HCEC 1CT (cell line): ENCODE measurements at places on chromosomes 2 and 18.

- DNase-seq, result peak; percentile 94
Measured at GRCh38 chr2:54402350-54402749, 53.8 kb upstream of the SPTBN1 start.

DNA sequence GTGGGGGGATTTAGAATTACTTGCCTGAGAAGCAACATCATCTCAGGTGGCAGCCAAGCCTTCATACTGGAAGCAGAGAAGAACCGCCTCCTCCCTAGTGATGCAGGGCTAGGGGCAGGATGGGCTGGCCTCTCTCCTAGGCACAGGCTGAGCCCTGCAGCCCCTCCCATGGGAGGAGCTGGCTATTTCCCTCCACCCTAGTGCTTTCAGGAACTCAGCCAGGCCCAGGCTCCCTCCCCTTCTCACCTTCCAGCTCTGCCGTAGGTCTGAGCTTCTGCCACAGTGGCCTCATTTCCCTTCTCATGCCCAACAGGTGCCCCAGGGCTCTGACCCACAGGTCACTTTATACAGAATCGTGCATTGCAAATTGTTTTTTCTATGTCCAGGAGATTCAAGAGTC, 31.0 kb downstream of the CENPA start:
- DNase-seq, result no peak

GRCh38 chr2:50849190-50849589, 182.7 kb downstream of the NRXN1 start:
- no peak for DNase-seq

DNA sequence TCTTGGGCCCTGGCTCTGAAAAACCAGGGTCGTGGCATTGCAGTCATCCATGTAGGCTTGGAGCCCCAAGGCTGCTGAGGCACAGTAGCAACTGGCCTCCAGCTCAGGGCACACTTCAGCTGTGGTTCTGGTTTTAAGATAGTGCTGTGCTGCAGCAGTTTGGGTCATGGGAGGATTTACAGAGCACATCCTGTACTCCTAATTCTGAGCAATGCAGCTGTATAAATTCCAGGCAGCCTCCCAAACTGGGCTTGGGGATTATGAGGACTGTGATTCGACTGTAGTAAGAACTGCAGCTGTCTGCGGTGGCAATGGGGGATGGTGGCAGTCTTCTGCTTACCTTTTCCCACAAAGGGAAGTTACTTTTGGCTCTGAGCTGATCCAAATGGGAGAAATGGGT, 536.3 kb upstream of the GCFC2 start:
- DNase-seq, result no peak

DNA sequence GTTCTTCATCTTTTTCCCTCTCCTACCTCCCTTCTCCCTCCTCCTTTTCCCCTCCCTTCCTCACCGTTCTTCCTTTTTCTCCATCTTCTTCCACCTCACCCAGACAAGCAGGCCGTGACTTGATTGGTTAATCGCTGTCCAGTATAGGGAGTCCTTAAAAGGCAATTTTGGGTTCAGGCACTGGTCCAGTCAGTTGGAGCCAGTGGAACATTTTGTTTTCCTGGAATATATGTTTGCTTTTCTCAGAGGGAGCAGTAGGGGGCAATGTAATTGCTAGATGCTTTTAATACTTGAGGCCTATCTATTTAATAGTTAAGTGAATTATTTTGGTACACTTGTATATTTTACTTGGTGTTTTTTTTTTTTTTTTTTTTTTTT, 15.0 kb downstream of the ELAC1 start:
- DNase-seq, result peak; percentile 43

DNA sequence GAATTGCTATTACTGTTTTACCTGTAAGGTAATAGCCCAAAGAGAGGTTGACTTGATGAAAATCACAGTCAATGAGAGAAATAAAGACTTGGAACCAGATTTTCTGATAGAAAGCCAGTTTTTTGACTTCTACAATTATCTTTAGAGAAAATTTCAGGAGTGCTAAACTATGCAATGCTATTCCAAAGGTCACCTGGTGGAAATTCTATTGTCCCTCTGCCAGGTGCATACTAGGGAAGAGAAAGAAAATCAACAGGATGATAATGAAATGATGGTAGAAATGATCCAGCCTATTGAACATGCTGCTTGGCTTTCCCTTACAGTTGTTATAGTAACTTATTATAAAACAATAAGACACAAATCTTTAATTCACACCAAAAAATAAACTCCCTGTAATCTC, 85.0 kb downstream of the FASTKD2 start:
- DNase-seq, result no peak

DNA sequence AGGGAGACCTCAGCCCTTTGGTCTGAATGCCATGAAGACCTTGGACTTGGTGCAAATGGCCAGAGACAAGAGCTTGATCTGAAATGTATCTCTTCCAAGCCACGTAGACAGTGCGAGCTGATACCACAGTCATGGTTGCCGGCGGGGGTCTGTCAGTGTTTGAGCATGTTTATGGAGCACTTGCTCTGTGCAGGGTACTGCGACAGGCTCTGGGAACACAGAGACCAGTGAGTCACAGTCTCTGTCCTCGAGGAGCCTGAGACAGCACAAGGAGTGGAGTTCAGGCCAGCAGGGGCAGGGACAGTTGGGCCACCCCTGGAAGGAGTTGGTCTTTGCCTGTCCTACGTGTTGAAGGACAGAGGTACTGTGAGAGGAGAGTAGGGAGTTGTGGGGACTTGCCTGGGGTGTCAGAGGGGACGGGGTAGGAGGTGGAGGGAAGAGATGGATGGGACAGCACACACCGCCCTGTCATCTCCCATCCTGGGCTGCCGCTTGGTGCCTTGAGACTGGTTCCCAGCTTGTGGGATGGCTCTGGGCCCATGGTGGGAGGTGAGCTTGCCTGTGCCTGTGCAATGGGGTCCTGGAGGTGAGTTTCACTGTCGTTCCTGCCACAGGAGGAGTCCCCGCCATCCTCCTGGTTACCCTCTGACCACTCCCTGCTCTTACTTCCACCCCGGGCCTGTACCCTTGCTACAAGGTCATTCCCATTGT, 39.5 kb downstream of the ATP6V1C2 start:
- no peak for DNase-seq

DNA sequence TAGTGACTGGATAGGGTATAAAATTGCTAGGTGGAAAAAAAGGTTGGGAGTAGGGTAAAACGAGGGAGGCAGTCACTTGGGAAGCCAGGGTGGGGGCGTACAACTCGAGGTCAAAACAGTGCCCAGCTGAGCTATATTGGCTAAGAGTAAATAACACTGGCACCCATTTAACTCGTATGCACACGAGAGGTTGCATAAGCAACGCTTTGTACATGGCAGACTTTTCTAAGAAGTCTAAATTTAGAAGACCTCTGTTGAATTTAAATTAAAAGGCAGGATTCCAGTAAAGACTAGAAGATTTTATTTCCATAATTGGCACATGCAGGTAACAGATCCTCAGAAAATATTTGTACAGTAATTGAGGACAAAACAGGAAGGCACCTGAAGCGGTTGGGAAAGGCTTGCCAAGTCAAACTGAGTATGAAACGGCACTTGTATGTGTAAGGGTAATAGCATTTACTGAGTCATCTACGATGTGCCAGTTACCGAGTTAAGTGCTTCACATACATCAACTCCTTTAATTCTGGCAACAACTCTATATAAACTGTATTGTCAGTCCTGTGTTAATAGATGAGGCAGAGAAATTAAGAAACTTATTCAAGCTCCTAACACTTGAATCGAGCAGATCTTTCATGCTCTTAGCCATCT, 1.4 kb upstream of the MALT1 start:
- DNase-seq, result peak; percentile 75

DNA sequence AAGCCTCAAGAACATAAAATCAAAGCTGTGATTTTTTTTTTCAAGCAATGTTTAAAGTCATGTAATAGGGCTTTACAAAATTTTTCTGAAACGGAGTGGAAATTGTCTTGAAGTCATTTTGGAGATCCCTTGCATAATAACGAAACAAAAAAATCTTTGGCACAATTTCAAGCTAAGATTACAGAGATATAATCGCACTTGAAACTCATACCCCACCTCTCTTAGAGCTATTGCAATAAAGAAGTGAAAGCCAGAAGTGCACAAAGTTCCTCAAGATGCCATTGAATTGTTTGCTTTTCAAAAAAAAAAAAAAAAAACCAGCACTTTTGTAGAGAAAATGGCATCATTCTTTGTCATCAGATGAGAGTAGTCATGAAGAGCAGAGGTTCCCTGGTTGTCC, 152.3 kb downstream of the PAX3 start:
- no peak for DNase-seq

DNA sequence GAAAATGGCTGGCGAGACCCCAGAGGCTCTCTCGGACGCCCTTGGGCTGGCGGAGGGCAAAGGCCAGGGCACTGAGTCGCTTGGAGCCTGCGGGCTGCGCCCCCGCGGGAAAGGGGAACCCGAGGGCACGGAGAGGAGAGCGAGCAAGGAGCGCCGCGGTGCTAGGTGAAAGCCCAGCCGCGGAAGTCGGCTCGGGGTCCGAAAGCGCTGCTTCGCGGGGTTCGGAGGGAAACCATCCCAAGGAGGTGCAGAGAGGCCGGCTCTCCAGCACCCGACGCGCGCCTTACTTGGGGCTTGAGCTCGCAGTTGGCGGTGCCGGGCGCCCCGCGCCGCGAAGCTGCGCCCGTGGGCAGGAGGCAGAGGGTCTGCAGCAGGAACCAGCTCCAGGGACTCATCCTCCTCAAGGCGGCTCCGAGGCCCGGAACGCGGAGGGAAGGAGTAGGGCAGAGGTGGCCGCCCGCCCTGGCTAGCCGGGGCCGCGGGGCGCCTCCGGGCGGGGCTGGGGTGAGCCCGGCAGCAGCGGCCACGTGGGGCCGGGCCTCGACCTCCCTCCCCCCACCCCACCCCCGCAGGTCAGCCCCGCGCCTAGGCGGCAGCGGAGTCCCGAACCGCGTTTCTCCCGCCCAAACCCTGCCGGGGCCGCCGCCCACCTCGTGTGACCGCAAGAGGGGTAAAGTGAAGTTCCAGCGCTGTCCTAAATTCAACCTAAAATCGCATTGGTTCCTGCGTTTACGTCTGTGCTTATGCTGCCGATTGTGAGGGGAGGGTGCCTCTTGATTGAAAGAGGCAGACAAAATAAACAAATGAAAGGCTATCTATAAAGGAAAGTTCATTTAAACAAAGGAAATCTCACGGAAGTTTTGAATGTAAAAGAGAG, at the start of gene TRABD2A:
Gene TRABD2A, minus strand, starts transcription at position 440 of the 877 bp plus-strand sequence. Its CDS starts 45 bp downstream, at position 395.
- DNase-seq, result peak; percentile 54

DNA sequence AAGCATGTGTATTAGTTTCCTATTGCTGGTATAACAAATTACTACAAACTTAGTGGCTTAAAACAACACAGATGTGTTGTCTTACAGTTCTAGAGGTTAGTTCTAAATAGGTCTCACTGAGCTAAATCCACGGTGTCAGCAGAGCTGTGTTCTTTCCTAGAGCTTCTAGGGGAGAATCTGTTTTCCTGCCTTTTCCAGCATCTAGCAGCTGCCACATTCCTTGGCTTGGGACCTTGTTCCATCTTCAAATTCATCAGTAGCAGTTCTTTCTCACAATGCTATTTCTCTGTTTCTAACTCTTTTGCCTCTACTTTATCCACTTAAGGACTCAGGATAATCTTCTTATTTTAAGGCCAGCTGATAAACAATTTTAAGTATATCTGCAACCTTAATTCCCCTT, 32.2 kb upstream of the CREB1 start:
- no peak for DNase-seq

DNA sequence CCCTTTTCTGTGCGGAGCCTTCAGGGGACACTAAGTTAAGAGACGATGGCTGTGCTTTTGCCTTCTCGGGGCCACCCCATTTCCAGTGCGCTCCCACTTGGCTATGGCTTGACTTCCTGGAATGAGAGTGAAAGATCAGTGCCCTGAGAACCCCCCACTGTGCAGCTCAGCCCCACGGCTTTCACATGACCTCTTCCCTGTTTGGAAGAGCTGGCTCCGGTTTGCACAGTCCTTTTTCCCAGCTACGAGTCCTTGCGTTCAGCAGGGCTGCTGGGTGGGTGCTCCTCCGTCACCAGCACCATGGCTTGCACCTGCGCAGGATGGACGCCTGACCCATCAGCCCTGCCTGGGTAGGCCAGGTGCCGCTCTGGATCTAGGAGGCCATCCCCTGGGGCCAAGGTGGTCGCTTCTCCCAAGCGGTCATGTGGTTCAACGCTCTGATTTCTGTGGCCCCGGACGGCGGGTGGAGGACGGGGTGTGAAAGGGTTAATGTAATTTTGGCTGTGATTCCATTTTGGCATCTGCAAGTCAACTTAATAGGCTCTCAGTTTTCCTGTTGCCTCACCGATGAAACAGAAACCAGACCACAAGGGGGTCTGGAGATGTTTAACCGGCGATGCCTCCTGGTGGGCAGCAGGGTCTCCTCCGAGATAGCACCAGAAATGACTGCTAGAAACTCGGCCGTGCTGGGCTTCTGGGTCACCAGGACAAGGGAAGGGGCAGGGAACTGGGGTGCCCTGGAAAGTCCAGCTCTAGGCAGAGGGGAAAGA, 113.1 kb upstream of the HAAO start:
- DNase-seq, result no peak

- no peak for DNase-seq
Measured at GRCh38 chr2:231362555-231363184, 32.8 kb upstream of the B3GNT7 start.

- DNase-seq, result no peak
Measured at GRCh38 chr2:53739032-53739431, 28.6 kb upstream of the CHAC2 start.

- DNase-seq, result no peak
Measured at GRCh38 chr18:2258954-2259353, 312.4 kb downstream of the METTL4 start.

DNA sequence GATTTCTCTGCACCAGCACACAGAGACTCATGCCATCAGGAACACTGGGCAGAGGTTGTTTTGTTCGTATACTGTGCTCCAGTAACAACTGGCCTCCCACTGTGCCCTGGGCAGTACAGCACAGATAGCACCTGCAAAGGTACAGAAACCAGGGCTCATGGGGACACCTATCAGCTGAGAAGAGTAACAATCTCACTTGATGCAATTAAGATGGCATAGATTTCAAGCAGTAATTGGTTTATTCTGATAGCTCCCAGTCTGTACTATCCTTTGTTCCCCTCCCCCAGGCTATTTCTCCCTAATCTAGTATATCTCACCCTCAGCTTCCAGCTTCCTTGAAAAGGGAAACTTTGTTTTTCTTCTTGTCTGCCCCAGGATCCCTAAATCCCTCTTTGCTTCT, 343.9 kb upstream of the MMADHC start:
- DNase-seq, result no peak

DNA sequence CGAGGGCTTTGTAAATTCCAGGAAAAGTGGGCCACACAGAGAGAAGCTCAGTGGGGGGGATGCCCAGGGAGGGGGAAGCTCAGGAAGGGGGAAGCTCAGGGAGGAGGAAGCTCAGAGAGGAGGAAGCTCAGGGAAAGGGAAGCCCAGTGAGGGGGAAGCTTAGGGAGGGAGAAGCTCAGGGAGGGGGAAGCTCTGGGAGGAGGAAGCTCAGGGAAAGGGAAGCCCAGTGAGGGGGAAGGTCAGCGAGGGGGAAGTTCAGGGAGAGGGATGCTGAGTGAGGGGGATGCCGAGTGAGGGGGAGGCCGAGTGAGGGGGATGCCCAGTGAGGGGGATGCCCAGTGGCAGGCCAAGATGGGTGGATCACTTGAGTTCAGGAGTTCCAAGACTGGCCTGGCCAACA, 821 bp upstream of the CHRNG start:
- DNase-seq, result no peak

GRCh38 chr2:64487256-64488049, 33.5 kb downstream of the LGALSL start:
- no peak for DNase-seq

GRCh38 chr2:121697108-121697631, 39.5 kb downstream of the NIFK start:
- no peak for DNase-seq
